ENCODE measurements at places on chromosomes 2 and 18. TPM values are rescaled to one million over a fixed set of nuclear protein-coding genes. Genes with fewer than 3 reads are reported as not detected.

The FABP1 gene
- polyA plus RNA-seq = 22.4 TPM

The MAP3K19 gene
- polyA plus RNA-seq = 0.60 TPM

The LOXL3 gene
- polyA plus RNA-seq = 10.2 TPM

The ZSWIM2 gene
- not detected for polyA plus RNA-seq

The PHLPP1 gene
- polyA plus RNA-seq = 18.1 TPM

- no peak for DNase-seq
These were observed 13.4 kb downstream of the IL1R1 start for GRCh38 chr2:102155703-102156515.

DNA sequence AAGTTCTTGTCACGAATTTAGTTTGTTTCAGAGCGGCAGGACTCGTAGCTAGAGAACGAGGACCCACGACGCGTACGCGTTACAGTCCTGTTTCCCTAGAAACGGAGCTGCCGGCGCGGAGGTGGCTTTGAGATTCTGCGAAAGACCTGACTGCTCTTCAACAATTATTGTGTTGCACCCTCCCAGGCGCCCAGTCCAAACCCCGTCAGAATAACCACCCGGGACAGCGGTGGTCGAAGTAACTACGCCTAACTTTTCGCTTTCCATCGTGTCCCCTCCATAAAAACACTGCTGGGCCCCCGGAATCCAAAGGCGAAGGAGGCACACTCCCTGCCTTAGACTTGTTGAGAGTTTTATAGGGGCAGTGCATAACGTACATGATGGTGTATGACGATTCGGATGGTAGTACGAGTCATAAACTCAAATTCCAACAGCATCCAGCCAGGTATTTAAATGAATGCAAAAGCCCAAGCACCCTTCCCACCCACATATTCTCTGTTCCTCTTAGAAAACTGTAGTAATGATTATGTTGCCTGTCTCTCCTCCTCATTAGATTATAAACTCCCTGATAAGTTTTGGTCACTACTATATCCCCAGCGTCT is 651 bp upstream of the STAM2 start:
- DNase-seq = no peak

- no peak for DNase-seq
These were observed 234.9 kb upstream of the CYRIA start for GRCh38 chr2:16900405-16901025.

GRCh38 chr2:237731663-237732062 is 66.9 kb upstream of the RBM44 start:
- no peak for DNase-seq

- DNase-seq = no peak
These were observed 109.9 kb downstream of the SLC4A3 start for GRCh38 chr2:219737270-219737691.

DNA sequence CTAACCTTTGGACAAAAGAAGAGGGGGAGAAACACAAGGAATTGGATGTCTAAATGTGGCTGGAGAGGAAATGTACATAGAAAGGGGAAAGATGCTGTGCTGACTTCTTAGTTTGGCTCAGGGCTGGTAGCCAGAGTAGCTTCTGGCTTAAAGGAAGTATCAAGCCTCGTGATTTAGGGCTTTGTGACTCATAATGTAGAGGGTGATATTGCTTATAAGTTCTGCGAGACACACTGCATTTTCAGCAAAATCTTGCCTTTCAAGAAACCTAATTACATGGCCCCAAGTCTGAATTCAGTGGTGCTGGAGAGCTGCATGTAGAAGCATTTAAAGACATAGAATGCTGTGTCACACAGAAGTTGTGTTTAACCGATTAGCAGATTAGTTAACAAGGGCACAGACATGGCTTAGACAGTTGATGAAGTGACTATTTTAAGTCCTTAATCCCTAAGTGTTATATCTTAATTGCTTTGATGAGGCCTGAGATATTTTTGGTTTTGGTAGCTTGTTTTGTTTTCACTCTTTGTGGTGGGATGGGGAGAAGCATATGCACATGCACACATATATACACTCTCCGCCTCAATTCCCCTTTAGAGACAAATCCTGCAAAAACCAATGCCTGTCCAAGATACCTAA is 66.4 kb downstream of the EPAS1 start:
- no peak for DNase-seq

GRCh38 chr2:194854941-194855340 is 802.1 kb upstream of the SLC39A10 start:
- DNase-seq = no peak

DNA sequence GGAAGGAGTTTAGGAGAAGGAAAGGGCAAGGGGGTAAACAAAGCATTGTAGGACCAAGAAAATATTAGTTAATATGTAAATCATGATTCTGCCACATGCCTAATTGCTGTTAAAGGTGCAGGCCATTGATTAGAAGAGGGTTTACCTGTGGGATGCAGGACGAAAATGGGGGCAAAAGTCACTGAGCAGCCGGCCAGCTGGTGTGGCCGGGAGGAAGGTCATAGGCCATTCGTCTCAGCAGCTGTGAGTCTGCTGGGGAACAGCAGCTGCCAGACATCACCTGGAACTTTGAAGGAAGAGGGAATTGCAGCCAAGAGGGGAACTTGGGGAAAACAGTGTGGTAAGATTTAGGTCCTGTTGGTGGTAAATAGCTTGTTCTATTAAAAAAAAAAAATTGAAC is 184.4 kb downstream of the DYSF start:
- DNase-seq = no peak

GRCh38 chr18:56289381-56289780 is 349.0 kb downstream of the TXNL1 start:
- no peak for DNase-seq

DNA sequence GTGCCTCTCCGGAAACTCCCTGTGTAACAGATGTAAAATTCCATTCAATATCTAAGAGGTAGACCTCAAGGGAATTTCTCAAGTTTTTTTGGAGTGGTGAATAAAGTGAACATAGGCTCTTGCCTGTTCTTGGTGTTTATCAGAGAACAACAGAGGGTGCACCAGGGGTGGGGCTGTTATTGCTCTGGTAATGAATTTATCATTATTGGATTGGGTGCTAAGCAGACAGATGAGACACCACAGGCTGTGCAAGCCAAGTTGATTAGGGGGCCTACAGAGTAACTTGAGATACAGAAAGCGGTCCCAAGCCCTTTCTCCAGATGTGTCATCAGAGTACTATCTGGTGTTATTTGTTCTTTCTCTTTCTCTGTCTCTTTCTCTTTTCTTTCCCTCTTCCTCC is 286.3 kb downstream of the OSR1 start:
- no peak for DNase-seq

DNA sequence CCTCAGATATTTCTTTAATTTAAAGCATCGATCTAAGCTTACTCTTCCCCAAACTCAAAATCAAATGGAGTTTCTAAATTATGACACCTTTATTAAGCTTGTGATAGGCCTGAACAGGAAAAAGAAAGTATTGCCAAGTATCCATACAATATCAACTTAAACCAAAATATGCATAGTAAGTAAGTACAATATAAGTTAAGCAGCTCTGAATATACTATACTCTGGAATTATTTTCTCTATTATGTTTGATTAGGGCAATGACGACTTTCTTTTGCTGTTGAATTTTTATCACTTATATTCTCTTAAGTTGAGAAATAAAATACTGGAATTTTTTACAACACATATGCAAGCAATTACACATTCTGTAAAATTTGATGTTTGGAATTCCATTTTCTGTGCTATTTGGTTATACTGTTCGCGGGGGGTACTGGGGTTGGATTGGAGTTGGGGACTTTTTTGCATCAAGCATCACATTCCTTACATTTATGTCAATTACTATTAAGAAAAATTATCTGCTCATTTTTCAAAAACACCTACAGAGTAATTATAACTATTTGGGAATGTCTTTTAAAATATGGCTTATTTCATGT is 2.2 kb downstream of the COL5A2 start:
- no peak for DNase-seq

- DNase-seq = no peak
These were observed 34.1 kb downstream of the ARHGEF4 start for GRCh38 chr2:130870779-130871178.

GRCh38 chr2:70785137-70785911 is 5.1 kb downstream of the FIGLA start:
- no peak for DNase-seq

- DNase-seq = no peak
These were observed 50.0 kb upstream of the ACYP2 start for GRCh38 chr2:54065411-54065810.
